ENCODE measurements at places on chromosomes 13 and 19. TPM values are rescaled to one million over a fixed set of nuclear protein-coding genes. Genes with fewer than 3 reads are reported as not detected.
A peak's percentile ranks its signal among the peaks of the same experiment; 100 is the strongest.

Gene MBD3L3
- total RNA-seq, result not detected

Gene CYSLTR2
- 0.11 TPM for total RNA-seq

GRCh38 chr19:55116232-55116858 lies 1.1 kb downstream of the PPP1R12C start:
- no peaks in the 10 kb centered on the region for H3K27me3 ChIP-seq
- H3K4me3 ChIP-seq, result peak overlapping the region; percentile 93
- DNase-seq, result peak; percentile 40
- peak overlapping the region; percentile 87 for H3K27ac ChIP-seq
- H3K4me1 ChIP-seq, result peaks cover 55% of the 10 kb centered on the region
- peaks cover 22% of the 10 kb centered on the region for H3K36me3 ChIP-seq

GRCh38 chr13:71320452-71320851 lies 546.6 kb downstream of the DACH1 start:
- no peaks in the 10 kb centered on the region for H3K27me3 ChIP-seq
- no peak for DNase-seq
- H3K4me1 ChIP-seq, result no peaks in the 10 kb centered on the region
- H3K4me3 ChIP-seq, result no peak overlapping the region
- no peak overlapping the region for H3K27ac ChIP-seq
- no peaks in the 10 kb centered on the region for H3K36me3 ChIP-seq
